ENCODE measurements at places on chromosomes 1 and 21.

DNA sequence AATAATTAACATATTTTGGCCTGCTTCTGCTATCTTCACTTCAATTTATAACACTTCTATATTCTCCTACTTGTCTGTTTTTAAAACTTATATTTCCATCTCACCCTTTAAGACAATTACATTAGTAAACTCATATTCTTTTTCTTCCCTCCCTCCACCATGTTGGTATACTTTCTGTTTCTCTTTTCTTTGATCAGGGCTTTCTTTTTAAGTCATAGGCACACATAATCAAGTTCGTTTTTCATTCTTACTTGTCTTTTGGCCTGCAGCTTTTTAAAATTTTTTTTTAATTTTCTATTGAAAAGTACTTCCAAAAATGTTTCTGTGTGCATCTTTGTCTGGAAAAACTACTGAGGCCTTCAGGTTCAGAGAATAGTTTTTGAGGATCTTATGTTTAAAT is 2.3 kb downstream of the PYHIN1 start:
- no peak for DNase-seq

GRCh38 chr1:169701261-169702005 is 10.0 kb downstream of the SELL start:
- no peak for DNase-seq

DNA sequence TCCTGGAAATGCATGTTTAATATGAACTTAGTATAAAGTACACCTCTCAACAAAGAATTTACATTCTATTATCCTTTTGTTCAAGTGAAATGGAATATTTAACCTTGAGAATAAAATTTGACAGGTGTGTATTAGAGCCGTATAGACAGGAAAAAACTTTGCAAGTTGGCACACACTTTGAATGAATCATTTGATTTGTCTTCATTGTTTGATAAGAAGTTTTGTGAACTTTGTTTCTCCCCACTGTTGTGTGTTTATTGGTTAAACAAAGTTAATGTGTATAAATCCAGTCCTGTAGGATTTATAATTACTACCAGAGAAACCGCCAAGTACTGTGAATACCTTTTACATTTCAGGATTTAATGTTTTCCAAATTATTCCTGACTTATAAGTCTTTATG is 2.0 kb downstream of the SYDE2 start:
- no peak for DNase-seq

- DNase-seq, result no peak
These were observed 71.4 kb downstream of the RGS2 start for GRCh38 chr1:192880231-192880630.

- no peak for DNase-seq
These were observed 35.5 kb downstream of the MFSD2A start for GRCh38 chr1:39990428-39990827.

GRCh38 chr1:60255565-60255964 is 182.0 kb upstream of the C1orf87 start:
- DNase-seq, result no peak

- DNase-seq, result no peak
These were observed 212.6 kb downstream of the TGFB2 start for GRCh38 chr1:218557731-218558130.

DNA sequence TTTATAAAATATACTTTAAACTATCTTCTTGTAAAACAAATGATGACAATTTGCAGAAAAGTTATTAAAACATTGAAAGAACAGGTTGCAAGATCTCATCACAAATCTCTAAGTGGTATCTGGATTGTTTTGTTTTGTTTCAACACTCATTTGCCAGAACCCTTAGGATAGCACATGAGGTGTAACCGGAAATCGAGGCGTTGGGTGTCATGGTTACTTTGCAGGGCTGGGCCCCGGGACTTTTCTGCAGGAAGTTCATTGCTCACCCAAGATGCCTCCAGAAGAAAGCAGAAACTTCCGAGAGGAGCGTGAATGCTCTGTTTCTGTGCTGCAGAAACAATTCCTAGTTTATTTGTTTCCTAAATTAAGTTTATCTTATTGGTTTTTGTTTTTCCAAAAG is 2.5 kb downstream of the DISC1 start:
- DNase-seq, result no peak

GRCh38 chr1:172172352-172172831 is 248.1 kb upstream of the C1orf105 start:
- DNase-seq, result no peak

DNA sequence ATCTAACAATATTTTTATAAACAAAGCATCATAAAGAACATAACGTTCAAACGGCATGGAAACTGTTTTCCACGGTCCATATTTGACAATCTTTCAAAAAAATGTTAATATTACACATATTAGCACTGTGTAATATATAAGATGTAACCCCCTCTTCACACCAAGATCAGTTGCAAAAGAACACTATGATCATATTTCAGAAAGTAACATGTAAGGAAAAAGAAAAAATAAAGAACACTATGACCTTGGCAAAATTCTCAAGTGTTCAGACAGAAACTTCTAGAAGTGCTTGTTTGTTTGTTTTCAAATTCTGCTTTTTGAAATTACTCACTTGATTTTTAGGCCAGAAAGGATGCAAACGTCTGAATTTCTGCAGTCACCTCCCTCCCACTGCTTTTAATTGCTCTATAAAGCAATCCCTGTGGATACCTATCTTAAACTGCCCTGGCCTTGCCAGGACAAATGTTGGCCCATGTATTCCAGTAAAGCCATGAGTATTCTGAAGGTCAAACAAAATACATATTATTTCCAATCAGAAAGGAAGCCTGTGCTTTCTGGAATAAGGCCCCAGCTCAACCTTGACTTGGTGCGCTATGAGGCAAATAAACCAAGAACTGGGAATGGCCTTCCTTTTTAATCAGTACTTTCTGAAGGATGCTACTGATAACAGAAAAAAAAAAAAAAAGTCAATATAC is 68.6 kb downstream of the TGFBR3 start:
- no peak for DNase-seq

- DNase-seq, result no peak
These were observed 3.9 kb upstream of the IFFO2 start for GRCh38 chr1:18960409-18960808.

DNA sequence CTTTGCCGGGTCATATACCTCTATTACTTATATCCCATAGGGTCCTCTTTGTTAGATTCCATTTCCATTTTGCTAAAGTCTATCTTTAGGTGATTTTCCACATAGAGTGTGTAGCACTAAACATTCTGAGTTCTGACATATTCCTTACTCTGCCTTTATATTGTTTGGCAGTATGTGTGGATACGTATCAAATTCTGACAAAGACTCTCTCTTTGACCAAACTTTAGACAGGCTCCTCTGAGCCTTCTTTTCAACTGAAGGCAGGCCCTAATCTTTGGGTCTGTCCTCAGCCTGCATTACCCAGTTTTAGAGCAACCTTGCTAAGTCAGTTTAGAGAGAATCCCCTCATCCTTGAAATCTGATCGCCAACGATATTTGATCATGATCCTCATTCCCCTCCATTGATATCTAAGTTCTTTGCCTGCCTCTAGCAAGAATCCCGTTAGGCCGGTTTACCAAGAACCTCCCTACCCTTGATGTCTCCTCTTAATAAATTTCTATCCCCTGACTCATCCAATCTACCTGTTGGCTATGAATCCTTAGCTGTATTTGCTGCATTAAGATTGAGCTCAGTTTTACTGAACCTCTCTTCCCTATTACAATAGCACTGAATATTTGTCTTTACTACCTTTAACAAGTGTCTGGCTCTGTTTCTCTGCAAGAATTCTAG is 10.4 kb upstream of the PPT1 start:
- DNase-seq, result no peak

DNA sequence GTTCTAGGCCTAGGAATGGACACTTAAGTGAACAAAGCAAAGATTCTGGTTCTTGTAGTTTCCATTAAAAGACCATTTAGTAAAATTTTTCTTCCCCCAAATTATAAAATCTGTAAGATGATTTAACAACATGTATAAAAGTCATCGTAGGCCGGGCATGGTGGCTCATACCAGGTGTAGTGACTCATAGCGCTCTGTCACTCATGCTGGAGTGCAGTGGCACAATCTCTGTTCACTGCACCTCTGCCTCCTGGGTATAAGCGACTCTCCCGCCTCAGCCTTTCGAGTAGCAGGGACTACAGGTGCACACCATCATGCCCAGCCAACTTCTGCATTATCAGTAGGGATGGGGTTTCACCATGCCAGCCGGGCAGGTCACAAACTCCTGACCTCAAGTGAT is 9.1 kb downstream of the ASPM start:
- DNase-seq, result no peak

- no peak for DNase-seq
These were observed 9.1 kb downstream of the OTUD7B start for GRCh38 chr1:150001415-150001814.

DNA sequence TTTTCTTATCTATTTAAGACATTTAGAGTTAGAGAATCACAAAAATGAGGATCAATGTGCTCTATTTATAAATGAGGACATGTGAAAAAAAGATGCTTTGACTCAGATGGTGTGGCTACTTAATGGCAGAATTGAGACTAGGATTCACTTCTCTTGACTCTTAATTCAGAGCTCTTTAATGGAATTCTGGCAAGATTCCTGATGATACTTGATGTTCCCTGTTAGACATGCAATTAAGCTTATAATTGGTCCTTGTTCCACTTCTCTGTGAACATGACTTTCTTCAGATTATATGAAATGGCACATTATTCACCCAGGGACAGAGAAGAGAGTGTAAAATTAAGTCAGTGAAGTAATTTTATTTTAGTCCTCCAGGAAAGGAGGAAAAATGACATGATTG is 165.3 kb downstream of the LRRC7 start:
- no peak for DNase-seq

GRCh38 chr1:180598333-180598974 is 33.4 kb upstream of the XPR1 start:
- DNase-seq, result no peak

DNA sequence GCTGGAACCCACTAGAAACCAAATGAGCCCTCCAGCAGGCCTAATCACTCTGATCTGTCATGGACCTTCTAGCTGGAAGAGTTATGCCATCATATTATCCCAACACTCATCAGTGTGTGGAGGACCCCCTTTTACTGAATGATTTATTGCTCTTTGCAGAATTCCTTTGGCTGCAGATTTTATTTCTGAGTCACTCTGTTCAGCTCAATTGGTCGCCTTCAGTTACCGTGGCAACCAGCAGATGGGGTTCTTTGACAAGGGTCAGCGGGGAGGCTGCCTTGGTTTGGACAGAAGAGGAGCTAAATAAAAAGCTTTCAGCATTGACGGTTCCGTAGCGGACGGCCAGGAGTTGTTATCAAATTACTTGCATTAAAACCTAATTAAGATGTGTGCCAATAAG is 220.1 kb downstream of the SDCCAG8 start:
- DNase-seq, result no peak

DNA sequence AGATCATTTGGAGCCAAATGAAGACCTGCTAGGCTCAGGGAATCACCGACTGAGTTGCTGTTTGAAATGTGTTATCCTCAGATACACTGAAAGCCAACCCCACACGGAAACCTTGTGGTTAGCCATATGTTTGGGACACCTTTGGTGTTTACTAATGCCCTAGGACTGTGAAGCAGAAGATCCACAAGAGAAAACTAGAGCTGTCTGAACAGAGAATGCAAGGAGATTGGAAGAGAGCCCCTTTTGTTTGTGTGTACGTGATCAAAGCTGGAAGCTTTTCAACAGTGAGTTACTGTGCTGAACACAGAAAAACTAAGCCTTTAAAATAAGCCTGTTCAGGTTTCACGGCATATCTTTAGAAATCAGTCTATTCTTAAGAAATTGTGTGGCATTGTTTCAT is 908.2 kb upstream of the ADGRL2 start:
- DNase-seq, result no peak

DNA sequence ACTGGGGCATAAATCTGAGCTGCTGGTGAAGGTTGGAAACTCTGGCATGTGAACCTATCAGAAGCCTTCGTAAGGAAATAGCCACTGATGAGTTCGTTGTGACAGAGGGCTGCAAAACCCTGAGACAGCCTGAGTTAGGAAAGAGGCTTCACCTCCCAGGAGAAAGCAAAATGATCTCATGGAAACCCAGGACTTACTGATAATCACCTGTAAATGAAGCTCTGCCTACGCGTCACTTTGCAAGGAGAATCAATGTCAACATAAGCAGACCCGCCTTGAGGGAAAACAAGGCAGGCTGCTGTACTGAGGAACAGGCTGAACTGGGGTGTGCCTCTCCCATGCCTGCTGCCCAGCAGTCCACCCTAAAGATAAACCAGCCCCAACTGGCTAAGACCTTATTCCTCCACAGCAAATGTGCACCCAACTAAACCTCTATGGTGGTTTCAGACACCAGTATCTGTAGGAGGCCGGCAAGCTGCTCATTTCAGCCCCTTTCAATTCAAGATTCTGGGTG is 46.8 kb upstream of the SLC44A3 start:
- no peak for DNase-seq

GRCh38 chr21:29124645-29125044 is 5.8 kb upstream of the MAP3K7CL start:
- DNase-seq, result no peak

GRCh38 chr21:37196847-37197246 is 70.3 kb downstream of the VPS26C start:
- DNase-seq, result no peak

DNA sequence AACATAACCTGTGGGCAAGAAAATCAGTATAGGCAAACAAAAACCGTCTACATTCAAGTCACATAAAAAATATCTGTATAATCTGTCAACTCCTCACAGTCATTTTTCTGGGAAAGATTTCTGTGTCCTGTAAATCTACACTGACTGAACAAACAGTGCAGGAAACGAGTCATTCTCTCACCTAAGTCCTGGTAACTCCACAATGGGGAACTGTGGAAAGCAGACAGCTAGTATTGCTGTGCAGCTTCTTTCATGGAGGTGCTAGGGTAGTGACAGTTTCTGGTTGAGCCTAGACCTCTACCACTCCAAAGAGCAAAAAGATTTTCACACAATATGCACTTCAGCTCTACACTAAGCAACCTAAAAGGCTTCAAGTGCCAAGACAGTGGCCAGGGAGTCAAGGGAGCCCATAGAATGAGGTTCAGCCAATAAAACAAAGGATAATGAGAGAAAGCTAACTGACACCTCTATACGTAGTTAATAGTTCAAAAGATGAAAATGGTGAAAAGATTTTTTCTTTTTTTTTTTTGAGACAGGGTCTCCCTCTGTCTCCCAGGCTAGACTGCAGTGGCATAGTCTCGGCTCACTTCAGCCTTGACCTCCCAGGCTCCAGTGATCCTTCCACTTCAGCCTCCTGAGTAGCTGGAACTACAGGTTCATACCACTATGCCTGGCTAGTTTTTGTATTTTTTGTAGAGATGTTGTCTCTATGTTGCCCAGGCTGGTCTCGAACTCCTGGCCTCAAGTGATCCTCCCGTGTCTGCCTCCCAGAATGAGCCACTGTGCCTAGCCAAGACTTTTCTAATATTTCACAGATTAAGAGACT is 5.5 kb downstream of the PTP4A2 start:
- DNase-seq, result no peak

DNA sequence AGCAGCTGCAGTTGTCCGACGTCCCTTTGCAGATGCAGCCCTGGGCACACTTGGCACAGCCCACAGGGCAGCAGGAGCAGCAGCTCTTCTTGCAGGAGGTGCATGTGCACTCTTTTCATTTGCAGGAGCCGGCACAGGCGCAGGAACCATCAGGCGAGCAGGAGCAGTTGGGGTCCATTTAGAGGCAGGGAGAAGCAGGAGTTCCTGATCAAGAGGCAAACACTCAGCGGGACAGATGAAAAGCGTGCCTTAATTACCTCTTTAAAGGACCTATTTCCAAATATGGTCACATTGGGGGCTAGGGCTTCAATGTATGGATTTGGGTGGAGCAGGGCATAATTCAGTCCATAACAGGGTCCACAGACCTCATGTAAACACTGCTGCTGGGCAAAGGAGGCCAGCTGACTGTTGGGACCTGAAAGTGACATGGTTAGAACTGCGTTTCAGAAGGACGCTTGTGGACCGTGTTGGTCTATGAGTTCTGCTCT is 4.3 kb upstream of the CPLANE2 start:
- no peak for DNase-seq

- DNase-seq, result no peak
These were observed 912 bp upstream of the PKNOX1 start for GRCh38 chr21:42973309-42973990.
